ENCODE measurements at places on chromosomes 4 and X.

- peak; percentile 45 for DNase-seq
Measured at GRCh38 chr4:6333301-6334202, 63.9 kb downstream of the WFS1 start.

DNA sequence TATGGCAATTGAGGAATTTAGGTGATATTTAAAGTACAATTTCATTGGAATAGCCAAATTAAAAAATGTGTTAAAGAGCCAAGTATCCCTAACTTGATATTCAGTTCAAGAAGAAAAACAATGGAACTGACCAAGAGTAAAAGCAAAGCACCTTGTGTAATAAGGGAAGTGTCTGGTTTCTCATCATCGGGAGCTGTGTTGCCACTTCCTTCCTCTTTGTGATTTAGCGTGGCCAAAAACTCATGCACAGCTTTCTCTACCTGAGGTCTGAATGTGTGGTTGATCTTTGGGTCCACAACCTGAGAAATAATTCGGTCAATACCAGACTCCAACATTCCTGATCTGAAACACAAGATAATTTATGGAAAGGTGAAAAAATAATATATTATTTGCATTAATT, 12.4 kb downstream of the BOD1L1 start:
- peak; percentile 43 for DNase-seq

DNA sequence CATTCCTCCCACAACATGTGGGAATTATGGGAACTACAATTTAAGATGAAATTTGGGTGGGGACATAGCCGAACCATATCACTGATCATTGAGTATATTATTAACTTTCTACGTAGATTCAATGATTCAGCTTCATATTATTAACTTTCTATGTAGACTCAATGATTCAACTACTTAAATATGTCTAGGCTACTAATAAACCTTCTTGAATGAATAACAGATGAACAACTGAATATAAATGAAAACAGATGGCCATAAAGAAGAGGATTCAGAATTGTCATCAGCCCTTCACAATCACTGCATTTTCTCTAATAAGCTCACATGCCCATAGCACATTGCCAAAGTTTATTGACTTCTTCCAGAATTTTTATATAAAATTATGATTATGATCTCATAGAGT, 57.0 kb downstream of the CEP44 start:
- no peak for DNase-seq

- DNase-seq, result no peak
Measured at GRCh38 chrX:2410279-2411020, 90.3 kb downstream of the DHRSX start.

DNA sequence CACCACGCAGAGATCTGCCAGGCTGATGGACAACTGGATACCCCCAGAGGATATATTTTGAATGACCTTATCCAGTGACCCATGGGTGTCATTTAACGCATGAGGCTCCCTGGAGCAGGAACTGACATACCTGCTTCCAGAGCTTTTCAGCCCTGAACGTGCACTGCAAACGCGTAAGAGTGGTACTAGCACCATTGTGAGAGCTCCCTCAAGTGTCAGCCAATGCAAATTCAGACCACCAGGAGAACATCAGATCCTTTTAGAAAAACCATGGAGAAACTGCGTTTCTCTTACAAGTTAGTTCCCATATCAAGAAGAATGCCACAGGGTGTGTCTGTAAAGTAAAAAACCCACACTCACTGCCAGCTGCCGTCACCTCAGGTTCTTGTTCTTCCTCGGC, 7.3 kb downstream of the TREX2 start:
- DNase-seq, result no peak

DNA sequence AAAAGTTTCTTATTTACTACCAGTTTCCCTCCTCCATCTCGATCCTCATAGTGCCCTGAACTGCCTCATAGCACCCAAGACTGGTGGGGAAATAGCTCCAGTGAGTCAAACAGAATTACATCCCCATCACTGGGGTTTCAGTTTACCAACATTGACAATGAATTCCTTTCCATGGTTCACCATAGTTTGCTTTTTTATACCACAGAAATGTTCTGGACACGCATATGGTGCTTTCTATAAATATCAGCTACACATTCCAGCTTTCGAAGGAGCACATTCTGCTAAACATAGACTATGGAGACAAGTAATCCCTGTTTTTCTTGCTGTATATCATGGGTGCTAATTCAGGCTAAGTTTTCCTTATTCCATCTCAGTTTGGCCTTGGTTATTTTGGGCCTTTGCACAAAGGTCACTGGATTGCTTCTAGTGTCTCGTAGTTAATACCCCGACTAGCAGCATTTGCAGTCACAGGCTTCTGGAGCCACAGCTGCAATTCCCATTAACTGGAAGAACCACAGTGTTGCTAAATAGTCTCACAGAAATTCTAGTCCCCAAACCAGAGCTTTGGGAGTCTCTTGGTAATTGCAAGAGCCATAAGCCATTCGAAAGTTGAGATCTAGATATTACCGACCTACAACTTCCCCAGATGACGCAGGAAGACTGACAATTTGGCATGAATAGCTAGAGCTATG, 53.4 kb upstream of the TRPC3 start:
- no peak for DNase-seq

DNA sequence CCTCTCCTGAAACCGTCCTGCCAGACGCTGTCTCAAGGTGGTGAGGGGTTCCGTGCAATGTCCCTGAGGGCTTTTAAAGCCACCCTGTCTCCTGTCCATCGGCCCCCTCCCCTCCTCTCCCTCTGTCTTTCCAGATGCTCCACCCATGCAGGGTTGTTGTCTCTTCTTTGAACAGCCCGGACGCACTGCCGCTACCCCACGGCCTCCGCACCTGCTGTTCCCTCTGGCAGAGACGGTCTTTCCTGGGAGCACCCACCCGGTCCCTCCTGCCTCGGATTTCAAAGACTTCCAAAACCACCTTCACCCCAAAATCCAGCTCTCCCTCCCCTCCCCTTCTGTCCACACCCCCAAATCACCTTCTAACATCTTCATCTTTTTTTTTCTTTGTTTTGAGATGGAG, 4.1 kb upstream of the ASMT start:
- no peak for DNase-seq

- no peak for DNase-seq
Measured at GRCh38 chr4:164116286-164116685, 621.8 kb downstream of the TMA16 start.

- DNase-seq, result no peak
Measured at GRCh38 chrX:145843146-145843904, 25.7 kb downstream of the SLITRK2 start.

DNA sequence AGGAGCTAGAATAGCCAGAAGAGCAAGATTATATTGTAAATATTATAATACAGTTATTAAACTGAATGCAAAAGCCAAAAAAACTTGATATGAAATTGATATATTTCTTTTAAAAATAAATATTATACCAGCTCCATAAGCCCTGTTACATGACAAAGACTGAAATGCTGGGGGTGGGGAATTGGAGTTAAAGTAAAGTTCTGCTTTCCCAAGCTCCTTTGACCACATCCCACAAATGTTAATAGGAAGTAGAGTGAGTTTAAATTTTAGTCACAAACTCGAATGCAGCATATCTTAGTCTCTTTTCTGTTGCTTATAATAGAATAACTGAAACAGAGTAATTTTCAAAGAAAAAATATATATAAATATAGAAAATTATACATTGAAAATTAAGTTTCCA, 46.9 kb upstream of the NFKB1 start:
- peak; percentile 82 for DNase-seq

- no peak for DNase-seq
Measured at GRCh38 chr4:92334716-92335350, 31.1 kb downstream of the GRID2 start.

DNA sequence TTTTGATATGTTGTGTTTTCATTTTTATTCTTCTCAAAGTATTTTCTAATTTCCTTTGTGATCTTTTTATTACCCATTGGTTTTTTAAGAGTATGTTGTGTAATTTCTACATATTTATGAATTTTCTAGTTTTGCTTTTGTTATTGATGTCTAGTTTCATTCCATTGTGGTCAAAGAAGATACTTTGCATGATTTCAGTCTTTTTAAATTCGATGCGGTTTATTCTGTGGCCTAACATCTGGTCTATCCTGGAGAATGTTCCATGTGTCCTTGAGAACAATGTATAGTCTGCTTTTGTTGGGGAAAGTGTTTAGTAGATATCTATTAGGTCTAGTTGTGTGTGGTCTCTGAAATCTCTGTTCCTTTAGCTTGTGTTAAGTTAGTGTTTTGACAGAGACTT, 46.2 kb downstream of the PPEF1 start:
- no peak for DNase-seq

GRCh38 chr4:112343330-112344080, 46.3 kb downstream of the ALPK1 start:
- DNase-seq, result no peak

Measured in suppressor macrophage treated with lipopolysaccharide for 4 hours (primary cell).